ENCODE measurements at places on chromosomes 2 and 18.
A peak's percentile ranks its signal among the peaks of the same experiment; 100 is the strongest.

- DNase-seq = no peak
Measured at GRCh38 chr2:118833716-118834439, 13.6 kb downstream of the EN1 start.

DNA sequence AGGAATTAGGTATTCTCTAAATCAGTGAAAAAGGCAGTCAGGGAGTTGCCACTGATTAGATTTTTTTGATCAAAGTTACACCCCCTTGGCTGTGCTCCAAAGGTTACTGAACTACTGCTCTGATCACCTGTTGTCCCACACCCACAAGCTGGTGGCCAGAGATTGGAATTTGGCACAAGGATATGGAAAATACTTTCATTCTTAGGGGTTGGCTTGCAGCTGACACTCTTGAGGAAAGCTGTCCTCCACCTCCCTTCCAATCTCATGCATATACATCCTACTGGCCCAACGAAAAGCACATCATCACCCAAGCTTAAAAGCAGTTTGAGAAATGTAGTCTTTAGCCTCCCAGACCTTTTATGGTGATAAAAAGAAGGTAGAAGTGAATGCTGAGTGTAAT lies 329.5 kb upstream of the CHAC2 start:
- no peak for DNase-seq

- DNase-seq = no peak
Measured at GRCh38 chr2:195151711-195152110, 505.3 kb upstream of the SLC39A10 start.

DNA sequence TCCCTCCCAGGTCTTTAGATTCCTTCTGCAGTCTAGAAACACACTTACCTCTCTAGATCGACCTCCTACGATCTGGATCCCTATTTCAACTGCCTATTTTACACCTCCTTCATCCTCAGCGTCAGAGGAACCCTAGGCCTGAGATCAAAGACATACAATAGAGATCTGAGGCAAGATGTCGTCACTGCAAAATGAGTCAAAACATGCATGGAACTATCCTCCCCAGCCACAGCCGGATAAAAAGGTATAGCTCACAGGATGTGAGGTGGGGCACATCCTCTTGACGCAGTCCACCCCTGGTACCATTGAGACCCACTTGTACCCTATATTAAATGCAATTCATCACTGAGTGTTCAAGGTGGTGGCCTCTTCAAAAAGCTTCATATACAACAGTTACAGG lies 63.7 kb upstream of the DNAJC10 start:
- DNase-seq = no peak

DNA sequence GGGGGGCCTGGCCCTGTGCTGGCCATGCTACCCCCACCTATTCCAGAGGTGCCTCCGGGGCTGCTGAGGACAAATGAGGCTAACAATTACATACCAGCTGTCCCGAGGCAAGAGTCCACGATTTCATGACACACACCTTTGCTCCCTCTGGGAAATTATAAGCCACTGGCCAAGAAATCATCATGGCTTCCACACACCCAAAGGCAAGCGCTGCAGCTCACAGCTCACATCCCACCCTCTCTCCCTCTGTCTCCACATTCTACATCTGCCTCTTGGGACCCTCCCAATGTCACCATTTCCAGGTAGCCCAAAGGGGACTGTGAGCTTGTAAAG lies 134.4 kb downstream of the HDAC4 start:
- no peak for DNase-seq

GRCh38 chr18:47413327-47413726 lies 161.9 kb upstream of the SKOR2 start:
- DNase-seq = no peak

DNA sequence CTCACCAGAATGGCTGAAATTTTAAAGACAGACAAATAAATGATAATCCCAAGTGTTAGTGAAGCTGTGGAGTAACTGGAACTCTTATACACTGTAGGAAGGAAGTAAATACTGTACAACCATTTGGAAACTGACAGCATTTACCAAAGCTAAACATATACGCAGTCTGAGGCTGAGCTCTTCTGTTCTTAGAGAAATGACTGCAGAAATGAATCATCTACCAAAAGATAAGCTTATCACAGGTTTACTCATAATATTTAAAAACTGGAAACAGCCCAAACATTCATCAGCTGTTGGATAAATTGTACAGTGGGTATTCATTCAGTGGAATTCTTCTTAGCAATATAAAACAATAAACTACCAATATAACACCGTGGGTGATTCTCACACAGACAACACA lies 218.2 kb upstream of the RAB12 start:
- DNase-seq = no peak

GRCh38 chr2:6986912-6987361 lies 69.7 kb downstream of the RNF144A start:
- DNase-seq = no peak

DNA sequence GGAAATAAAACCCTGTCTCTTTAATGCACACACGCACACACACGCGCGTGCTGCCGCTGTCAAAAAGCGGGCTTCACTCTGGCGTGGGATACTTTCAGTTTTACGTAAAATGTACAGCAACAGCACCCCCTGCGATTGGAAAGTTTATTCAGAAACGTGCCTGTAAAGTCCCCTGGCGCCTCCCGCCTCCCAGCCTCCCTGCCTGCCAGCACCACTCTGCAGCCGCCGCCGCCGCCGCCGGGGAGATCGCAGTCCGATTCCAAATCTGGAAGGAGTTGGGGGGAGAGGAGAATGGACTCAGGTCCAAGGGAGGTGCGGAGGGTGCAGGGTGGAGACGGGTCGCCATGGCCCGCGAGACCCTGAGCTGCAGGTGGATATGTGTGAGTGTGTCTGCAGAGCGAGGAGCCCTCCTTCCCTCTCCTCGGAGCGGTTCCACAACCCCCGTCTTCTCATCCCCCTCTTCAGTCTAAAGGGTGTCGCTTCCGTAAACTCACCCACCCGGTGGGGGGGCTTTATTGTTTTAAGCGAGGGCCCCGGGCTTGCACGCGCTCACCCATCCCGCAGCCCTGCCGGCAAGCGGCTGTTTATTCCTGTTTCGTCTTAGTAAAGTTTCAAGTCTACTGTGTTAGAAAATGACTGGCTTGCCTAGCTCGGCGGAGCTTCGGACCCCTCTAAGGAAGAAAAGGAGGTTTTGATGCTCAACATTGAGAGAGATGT lies 1.8 kb upstream of the BCL11A start:
- DNase-seq = peak; percentile 66

GRCh38 chr2:43067254-43068040 lies 159.0 kb downstream of the ZFP36L2 start:
- DNase-seq = no peak

GRCh38 chr2:8872821-8873432 lies 35.5 kb upstream of the KIDINS220 start:
- DNase-seq = peak; percentile 27

- DNase-seq = no peak
Measured at GRCh38 chr2:224379986-224380385, 21.9 kb downstream of the FAM124B start.

- no peak for DNase-seq
Measured at GRCh38 chr2:47422560-47422959, 19.6 kb downstream of the MSH2 start.

GRCh38 chr2:187867165-187867564 lies 312.9 kb upstream of the TFPI start:
- DNase-seq = no peak

DNA sequence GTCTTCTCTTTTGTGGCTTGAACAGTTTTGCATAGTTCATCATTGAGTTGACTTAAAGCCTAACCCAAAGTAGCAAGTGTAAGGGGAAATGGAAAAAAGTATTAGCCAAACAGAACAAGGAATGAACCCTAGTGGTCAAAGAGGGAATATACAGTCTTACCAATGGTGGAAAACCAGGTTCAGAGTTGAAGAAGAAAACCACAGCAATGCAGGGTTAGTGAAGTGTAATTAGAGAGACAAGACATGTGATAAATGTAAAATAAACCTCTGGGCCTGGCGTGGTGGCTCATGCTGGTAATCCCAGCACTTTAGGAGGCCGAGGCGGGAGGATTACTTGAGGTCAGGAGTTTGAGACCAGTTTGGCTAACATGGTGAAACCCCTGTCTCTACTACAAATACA lies 2.4 kb downstream of the TTN start:
- no peak for DNase-seq

DNA sequence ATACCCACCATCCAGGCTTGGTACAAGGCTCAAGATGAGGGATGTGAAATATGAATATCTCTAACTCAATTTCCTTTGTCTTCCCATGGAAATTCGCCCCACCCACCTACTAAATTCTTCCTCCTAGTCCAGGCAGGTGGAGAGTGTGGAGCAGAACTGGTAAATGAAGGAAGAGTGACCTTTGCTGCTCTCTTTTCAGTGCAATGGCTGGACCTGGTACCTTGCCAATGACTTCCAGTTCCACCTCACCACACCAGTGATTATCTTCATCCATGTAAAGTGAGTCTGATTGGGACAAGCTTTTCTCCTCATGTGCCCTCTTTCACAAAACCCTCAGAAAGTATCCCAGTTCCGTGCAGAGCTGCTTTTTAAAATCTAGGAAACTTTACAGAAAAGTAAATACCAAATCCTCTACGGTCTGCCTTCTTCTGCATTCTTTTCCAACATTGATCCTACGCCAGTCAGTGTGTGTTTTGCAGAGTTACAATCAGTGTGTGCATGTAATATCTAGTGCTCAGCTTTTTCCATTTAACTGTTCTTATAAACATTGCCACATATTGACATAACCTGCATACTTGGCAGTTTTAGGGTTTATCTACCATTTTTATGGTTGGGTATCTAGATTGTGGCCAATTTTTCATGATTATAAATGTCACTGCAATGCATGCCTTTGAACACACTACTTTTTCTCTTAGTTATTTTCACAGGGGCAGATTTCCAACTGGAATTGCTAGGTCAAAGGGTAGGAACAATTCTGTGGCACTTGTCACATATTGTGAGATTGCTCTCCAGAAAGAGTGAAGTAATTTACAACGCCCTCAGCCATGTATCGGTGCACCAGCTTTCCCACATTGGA lies 86.5 kb upstream of the SEC11C start:
- DNase-seq = no peak

DNA sequence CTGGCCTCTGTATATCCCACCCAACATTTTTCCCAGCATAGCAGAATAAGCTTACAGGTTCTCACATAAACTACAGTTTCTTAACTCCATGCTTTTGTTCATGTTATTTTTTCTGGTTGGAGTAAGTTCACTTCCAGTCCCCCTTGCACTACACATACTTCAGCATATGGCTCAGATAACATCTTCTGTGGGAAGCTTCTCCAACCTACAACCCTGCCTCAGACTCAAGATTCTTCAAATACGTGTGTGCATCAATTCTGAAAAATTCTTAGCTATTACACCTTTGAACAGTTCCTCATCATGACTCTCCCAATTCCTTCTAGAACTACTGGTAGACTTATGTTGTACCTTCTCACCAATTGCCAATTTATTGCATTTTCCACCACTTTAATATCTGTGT lies 7.5 kb upstream of the CPLX4 start:
- DNase-seq = no peak

GRCh38 chr2:6394276-6394675 lies 471.4 kb downstream of the CMPK2 start:
- no peak for DNase-seq

- peak; percentile 69 for DNase-seq
Measured at GRCh38 chr18:23498877-23499276, 4.4 kb upstream of the RMC1 start.

DNA sequence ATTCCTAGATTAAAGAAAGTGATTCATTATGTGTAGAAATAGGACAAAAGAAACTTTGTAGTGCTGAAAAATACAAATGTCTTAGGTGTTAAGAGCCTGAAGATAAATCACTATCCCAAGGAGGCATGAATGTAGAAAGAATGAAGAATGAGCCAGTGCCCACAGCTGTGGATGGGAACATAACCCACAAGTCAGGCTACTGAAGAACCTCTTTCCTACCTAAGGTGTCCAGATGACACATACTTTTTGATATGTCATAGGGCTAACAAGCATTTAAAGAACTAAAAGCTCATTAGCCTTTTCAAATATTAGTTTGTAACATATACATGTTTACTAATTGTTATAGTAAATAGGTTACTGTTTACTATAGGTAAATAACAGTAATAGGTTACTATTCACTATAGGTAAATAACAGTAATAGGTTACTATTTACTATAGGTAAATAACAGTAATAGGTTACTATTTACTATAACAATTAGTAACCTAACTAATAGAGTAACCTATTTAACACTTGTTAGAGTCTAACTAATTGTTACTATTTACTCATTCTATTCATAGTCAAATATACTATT lies 275.0 kb upstream of the KYNU start:
- DNase-seq = no peak

DNA sequence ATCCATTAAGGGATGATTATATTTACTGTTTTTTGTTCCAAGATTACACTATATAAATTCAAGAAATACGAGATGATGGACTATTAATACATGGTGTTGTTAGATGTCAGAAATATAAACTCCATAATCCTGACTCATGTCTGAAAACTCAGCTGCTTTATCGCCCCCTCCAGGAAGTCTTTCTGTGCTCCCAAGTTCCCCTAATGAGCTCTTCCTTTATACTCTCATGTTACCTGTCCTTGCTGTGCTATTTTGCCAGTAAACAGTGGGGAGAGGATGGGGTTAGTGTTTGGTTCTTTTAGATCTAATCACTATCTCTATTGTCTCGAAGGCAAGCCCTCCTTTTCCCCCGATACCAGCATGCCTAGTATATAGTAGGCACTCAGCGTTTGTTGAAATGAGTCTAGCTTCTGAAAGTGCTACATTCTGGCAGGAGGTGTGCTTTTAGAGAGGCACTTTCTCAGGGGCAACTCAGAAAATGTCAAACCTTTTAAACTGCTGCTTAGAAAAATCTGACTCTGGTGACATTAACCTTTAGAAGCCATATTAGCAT lies 21.4 kb upstream of the BARD1 start:
- no peak for DNase-seq

GRCh38 chr2:112793449-112793978 lies 9.2 kb upstream of the IL1A start:
- no peak for DNase-seq

GRCh38 chr2:110167326-110168000 lies 37.4 kb downstream of the NPHP1 start:
- no peak for DNase-seq

- DNase-seq = no peak
Measured at GRCh38 chr2:239585422-239585821, 184.6 kb upstream of the HDAC4 start.
